NCI-H2227 treated with DMSO at 0.1 percent for 48 hours (cell line): ENCODE measurements at places on chromosomes 3 and 15.

DNA sequence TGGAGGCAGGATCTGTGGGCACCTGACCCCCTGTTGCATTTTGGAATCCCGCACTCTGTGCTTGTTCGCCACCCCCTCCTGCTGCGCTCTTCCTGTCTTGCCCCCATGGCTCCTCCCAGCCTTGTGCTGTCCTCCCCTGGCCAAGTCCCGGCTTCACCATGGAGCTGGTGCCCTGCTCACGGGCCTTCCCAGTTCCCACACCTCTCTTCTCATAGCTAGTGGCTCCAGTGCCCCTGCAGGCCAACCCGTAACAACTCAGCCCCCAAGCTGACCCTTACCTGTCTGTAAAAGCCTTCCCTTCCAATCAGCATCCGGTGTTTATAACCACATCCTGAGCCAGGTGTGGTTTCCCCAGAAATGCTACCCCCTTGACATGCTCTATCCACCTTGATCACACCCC is 407.7 kb upstream of the C2CD4B start:
- no peak for DNase-seq

DNA sequence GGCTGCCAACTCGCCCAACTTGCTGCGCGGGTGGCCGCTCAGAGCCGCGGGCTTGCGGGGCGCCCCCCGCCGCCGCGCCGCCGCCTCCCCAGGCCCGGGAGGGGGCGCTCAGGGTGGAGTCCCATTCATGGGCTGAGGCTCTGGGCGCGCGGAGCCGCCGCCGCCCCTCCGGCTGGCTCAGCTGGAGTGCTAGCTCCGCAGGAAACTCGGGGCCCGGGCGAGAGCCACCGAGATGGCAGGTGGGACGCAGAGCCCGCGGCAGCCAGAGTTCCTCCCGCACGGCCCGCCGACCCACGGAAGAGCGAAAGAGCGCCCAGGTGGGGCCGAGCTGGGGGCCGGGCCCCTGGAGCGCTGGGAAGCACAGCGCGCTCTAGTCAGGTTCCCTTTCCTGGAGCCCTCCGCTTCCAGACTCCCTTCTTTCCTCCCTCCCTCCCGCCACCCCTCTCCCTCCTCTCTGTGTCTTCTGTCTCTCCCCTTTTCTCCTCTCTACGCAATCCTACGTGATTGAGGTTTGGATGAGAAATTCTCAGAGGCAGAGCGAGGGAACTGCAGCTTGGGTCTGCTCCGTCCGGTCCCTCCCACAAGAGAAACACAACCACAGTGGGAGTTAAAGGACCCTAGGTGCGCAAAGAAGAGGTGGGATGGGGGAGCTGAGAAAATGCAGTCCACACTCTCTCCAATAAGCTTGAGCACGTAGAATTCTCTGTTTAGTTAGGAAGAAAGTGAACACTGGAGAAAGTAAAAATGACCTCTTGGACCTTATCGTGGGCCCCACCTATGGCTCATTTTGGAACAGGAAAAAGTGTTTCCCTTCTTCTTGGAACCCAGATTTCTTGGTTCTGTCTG is 317.3 kb downstream of the FGF12 start:
- DNase-seq = peak; percentile 34

DNA sequence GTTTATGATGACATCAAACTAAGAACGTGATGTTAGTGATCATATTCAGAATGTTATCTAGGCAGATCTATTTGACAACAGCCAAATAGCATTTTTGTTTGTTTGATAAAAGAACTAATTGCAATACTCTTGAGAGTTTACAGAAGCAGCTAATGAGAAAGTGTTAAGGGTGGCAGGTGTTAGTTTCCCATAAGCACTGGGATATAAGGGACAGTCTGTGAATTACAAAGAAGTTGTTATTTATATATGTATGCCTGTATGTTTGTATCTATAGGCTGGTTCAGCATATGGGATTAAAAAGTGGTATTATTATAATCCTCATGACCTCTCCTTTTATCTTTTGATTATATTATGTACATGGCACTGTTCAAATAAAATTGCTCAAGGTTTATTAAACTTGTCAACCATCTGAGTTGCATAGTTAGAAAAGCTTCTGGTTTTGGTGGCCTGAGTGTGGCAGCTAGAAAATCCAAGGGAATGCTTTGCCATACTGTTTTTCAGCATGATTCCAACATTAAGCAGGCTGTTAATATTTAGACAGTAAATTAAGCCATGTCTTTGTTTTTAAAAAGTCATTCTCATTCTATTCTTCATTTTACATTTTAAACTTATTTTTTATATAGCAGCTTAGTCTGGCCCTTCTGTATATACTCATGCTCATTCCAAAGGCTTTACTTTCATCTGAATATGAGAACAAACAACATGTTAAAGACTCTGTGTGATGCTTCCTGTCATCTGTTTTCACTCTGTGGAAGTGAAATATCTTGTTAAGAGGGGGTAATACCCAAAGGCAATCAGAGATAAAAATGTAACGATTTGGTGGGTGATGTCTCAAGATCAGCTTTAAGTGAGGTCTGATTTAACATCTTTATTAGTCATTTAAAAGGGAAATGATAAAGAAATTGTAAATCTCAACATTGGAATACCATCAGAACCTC is 13.1 kb downstream of the ROBO2 start:
- no peak for DNase-seq

DNA sequence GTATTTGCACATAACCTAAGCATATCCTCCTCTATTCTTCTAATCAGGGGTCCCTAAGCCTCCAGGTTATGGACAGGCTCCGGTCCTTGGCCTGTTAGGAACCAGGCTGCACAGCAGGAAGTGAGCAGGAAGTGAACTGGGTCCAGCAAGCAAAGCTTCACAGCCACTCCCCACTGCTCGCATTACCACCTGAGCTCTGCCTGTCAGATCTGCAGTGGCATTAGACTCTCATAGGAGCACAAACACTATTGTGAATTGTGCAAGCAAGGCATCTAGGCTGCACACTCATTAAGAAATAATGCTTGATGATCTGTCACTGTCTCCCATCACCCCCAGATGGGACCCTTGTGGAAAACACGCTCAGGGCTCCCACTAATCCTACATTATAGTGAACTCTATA is 9.8 kb downstream of the MSL2 start:
- DNase-seq = no peak

DNA sequence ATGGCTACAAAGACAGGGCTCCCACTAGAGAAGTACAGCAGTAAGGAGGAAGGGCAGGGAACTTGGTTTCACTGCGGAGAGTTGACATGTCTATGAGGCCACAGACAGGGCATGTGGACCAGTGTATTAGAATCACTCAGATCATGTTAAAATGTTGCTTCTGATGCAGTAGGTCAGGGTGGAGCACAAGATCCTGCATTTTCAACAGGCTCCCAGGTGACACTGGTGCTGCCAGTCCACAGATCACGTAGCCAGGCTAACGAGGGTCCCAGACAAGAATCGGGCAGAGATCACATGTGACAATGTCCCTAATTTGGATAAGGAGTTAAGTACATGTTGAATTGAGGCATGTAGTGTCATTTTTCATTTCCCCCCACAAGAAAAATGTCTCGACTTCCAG is 73.6 kb downstream of the SPSB4 start:
- no peak for DNase-seq

GRCh38 chr15:71760852-71761251 is 49.5 kb upstream of the NR2E3 start:
- DNase-seq = no peak

- no peak for DNase-seq
Observed at GRCh38 chr15:88021601-88022000, 234.9 kb downstream of the NTRK3 start.

DNA sequence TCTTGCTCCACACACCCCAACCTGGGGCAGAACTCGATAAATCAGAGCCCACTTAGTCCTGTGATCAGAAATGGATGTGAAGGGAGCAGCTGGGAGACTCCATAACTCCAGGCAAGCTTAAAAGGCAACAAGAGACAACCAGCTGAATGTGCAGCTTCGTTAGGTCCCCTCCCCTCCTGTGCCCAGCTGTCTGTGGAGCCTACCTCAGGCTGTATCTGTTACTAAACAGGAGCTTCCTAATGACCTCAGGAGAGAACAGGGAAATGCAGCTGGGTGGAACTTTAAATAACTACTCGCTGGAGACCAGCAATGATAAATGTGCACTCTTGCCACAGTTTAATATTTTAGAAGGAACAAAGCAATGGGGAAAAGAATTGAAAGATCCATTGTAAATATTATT is 25.9 kb downstream of the SLC9A9 start:
- no peak for DNase-seq

- no peak for DNase-seq
Observed at GRCh38 chr3:178381971-178382448, 154.2 kb upstream of the KCNMB2 start.

DNA sequence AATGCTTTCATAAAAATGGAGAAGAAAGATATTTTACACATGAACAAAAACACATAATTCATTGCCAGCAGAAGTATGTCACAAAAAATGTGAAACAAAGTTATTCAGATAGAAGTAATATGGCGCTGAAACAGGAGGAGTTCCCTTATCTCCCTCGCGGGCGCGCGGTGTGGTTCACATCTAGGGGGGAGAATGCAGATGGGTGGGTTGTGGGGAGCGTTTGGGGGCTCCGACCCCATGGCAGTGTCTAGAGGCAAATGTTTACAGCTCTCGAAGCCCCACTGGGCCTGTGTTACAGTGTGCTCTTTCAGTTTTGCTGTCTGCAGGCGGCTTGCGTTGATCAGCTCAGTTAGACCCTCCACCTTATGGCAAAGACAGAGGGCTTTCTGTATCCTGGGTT is 297.5 kb downstream of the CGGBP1 start:
- no peak for DNase-seq

DNA sequence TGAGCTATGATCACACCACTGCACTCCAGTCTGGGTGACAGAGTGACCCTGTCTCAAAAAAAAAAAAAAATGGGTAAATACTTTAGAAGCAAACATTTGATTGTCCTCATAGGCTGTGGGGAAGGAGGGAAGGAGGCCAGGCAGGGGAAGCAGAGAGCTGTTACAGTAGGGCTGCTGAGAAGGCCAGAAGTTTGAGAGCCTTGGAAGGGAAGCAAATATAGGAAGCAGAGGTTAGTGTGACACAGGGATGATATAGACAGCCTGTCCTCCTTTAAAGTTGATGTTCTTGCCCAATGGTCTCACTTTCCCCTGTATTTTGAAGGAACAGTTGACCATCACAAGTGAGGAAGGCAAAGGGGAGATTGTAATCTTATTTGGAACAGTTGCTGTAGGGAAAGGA is 5.3 kb upstream of the ALPK3 start:
- no peak for DNase-seq

DNA sequence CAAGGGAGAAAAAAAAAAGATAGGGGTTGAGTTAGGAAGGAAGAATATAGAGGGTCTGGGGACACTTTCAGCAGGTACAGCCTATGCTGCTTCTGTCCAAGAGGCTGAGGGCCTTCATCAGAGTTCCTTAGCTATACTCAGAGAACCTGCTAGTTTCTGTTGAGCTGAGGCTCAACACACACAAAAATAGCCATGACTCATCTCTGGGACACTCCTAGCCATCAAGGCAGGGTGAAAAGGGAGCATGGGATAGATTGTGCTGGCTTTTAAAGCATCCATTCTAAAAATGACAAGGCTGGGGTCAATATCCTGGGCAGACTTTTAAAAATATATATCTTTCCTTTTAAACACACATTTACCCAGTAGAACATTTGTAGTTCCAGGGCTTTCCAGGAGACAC is 2.8 kb upstream of the RTP2 start:
- no peak for DNase-seq

DNA sequence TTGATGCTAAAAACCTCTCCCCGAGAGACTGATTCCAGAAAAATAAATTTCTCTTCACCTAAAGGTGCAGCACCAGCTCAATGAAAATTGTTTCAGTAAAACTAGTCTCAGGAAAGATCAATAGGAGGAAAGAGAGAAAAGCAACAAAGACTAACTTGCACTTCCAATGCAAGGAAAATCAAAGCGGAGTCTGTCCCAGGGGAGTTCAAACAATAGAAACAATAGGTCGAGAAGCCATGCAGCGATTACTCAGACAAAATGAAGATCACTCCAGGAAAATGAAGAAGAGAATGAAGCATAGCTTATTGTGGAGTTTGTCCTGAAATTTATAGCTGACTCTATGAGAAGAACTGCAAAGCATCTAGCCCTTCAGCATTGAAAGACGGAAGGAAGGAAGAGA is 105.1 kb upstream of the FRMD4B start:
- no peak for DNase-seq

GRCh38 chr3:134485075-134485717 is 589 bp downstream of the ANAPC13 start:
- no peak for DNase-seq

GRCh38 chr3:117892431-117892841 is 1142.2 kb downstream of the IGSF11 start:
- DNase-seq = no peak

- DNase-seq = no peak
Observed at GRCh38 chr3:177571944-177572315, 374.6 kb upstream of the TBL1XR1 start.

DNA sequence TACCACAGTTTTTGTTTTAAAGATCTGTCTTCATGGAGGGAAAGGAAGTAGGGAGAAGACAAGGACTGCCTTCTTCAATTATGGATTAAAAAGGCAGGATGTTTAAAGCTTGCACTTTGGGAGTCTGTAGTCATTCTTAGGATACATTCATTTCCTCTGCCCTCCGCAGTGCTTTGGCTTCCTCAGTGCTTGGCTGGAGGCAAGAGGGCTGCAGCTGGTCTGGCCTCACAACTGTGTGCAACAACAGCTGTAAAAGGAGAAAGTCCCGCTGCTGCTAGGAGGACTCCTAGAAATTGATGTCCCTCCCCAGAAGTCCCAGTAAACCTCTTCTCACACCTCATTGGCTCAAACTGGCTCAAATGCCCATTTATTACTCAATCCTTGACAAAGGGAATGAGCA is 54.4 kb upstream of the PPP2R3A start:
- no peak for DNase-seq

GRCh38 chr15:74173380-74174218 is at the start of gene ISLR:
TSS of gene ISLR (plus strand) at chr15:74173710. CDS start at chr15:74174859, 1,149 bp downstream.
- no peak for DNase-seq
